ENCODE measurements at places on chromosomes 3 and 15. TPM values are rescaled to one million over a fixed set of nuclear protein-coding genes. Genes with fewer than 3 reads are reported as not detected.

The EIF4E3 gene
- 2.6 TPM for total RNA-seq

- DNase-seq = no peak
Measured at GRCh38 chr15:89660556-89660955, 5.3 kb upstream of the KIF7 start.

DNA sequence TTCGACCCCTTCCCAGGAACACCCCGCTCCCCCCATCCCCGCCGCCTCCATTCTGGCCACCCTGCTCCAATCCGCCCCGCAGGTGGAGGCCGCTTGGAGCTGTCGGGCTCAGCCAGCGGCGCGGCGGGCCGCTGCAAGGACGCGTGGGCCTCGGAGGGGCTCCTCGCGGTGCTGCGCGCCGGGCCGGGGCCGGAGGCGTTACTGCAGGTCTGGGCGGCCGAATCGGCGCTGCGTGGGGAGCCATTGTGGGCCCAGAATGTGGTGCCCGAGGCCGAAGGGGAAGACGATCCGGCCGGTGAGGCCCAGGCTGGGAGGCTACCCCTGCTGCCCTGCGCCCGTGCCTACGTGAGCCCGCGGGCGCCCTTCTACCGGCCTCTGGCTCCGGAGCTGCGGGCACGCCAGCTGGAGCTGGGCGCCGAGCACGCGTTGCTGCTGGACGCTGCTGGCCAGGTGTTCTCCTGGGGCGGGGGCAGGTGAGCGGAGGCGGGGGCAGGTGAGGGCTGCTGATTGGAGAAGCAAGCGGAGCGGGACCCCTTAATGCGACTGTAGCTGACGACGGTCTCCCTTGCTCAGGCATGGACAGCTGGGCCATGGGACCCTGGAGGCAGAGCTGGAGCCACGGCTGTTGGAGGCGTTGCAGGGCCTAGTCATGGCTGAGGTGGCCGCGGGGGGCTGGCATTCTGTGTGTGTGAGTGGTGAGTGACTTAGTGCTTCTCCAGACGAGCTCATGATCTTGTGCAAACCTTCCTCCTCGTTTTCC lies 2.5 kb downstream of the RCCD1 start:
- no peak for DNase-seq

- no peak for DNase-seq
Measured at GRCh38 chr3:30730967-30731366, 124.6 kb downstream of the TGFBR2 start.

The GPR176 gene
- total RNA-seq = 49.1 TPM

The LRRN1 gene
- total RNA-seq = not detected

DNA sequence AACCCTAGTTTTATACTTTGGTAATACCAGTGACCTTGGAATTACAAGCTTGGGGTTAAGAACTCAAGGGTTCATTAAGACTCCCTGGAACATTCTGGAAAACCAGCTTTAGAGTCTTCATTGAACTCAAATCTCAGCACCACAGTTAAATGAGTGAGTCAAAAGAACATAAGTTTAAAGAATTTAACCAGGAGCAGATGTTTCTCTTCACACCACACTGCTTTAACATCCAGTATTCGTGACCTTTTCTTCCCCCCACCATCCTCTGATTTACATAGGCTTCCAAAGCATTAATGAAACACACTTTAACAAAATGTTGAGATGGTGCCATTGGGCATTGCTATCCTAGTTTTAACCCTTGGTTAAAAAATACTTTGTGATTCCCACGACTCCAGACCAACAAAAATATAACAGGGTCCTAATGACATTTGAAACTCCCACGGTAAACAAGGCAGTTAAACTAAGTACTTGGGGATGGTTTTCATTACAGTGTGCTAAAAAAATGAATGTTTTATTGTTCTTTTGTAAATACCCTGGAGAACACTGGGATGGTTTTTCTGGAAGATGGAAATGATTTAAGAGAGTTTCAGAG lies 123.9 kb downstream of the OXNAD1 start:
- DNase-seq = no peak

DNA sequence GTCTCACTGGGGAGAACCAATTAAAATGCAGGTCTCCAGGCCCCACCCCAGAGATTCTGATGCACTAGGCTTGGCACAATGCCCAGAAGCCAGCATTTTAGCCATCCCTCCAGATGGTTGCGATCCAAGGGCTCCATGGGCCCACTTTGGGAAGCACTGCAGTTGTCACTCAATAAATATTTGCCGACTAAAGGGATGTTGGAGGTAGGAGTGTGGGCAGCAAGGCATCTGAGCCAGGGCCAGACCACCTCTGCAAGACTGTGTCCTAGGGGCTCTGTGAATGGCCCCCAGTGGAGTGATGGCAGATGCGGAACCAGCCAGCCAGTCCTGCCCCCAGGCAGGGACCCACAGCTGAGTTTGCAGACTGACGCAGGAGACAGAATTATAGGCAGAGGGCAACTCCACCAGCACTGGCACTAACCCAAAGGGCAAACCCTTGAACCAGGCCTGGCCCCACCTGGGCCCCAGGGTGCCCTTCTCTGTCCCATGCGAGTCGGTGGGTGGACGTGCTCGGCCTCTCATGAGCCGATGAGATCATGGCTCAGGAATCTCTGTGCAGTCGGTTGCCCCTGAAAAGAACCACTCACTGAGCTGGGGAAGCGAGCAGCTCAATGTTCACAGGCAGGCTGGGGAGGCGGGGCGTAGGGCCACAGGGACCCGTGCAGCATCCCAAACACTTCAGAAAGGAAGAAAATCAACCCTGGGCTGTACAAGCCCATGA lies 49.7 kb downstream of the SEMA5B start:
- no peak for DNase-seq

DNA sequence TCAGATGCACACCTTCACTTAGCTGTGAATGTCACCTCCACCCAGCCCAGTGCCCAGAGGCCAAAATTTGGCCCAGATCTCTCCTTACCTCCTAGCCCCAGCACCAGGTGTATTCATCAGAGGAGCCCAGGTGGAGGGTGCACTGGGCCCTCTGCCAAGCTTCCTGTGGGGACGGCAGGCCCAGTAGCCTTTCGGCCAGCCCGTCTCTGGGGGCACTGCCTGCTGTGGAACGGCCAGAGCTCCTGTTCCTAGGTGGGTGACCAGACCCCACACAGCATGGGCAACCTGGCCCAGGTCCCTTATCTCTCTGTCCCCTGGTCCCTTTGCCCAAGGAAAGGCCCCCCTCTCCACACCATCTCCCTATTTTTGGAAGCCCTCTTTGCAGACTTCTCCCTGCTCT lies 67.8 kb downstream of the AAGAB start:
- no peak for DNase-seq
